Activated CD4-positive, alpha-beta memory T cell treated with anti-CD3 and anti-CD28 coated beads, Interleukin-2, amount 10 ng/mL, durations not matched to agents 7 days and 5 days (primary cell): ENCODE measurements at places on chromosomes 3 and 15. TPM values are rescaled to one million over a fixed set of nuclear protein-coding genes. Genes with fewer than 3 reads are reported as not detected.

- DNase-seq = no peak
Measured at GRCh38 chr3:171454041-171454440, 6.2 kb downstream of the TNIK start.

INSYN1 gene
- total RNA-seq = not detected

GABRR3 gene
- total RNA-seq = not detected

- no peak for DNase-seq
Measured at GRCh38 chr15:37138591-37139215, 38.4 kb upstream of the MEIS2 start.

DNA sequence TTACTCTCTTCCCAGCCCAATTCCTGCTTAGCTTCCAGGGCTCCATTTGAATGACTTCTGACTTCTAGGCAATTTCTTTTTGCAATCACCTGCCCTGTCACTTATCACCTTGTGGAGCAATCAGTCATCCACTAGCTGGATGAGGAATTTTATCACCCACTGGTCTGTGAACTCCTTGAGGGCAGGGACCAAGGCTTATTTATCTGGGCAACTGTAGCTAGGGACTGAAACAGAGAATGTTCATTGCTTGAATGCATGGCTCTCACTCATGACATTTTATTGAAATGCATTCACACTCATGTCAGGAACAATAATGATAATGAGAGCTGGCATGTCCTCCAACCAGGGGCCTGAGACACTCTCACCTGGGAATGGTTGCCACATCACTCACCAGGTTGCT, 15.5 kb downstream of the TNFAIP8L3 start:
- DNase-seq = no peak

DAZL gene
- total RNA-seq = not detected

DNA sequence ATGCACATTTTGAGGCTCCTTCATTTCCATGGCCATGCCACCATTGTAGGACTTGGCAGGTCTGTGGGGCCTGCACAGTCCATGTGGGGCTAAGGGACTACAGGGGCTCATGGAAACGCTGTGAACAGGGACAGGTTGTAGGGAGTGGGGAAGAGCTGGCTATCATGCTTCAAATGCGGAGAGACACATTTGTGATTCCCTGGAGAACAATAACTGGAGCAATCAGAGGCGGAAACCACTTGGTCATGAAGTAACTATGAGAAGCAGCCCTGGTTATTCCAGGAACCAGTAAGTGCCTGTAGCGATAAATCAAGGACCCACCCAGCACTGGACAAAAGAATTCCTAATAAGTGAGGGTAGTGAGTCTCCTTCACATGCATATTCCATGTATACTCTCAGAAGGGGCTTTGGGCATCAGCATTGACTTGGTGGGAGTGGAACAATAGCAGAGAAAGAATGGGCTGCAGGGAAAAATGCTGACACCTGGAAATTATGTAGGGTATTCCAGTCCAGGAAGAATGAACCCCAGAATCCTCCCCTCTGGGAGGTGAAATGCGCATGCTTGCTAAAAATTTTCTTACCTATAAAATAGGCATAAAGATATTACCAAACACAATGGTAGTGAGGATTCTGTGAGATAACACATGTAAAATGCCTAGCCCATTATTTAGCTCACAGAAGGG, 251.4 kb upstream of the ROPN1 start:
- DNase-seq = no peak

- DNase-seq = no peak
Measured at GRCh38 chr3:48356419-48356818, 15.6 kb upstream of the FBXW12 start.

TGM5 gene
- total RNA-seq = 0.28 TPM

- DNase-seq = no peak
Measured at GRCh38 chr15:62085740-62086139, 19.0 kb downstream of the C2CD4A start.

DNA sequence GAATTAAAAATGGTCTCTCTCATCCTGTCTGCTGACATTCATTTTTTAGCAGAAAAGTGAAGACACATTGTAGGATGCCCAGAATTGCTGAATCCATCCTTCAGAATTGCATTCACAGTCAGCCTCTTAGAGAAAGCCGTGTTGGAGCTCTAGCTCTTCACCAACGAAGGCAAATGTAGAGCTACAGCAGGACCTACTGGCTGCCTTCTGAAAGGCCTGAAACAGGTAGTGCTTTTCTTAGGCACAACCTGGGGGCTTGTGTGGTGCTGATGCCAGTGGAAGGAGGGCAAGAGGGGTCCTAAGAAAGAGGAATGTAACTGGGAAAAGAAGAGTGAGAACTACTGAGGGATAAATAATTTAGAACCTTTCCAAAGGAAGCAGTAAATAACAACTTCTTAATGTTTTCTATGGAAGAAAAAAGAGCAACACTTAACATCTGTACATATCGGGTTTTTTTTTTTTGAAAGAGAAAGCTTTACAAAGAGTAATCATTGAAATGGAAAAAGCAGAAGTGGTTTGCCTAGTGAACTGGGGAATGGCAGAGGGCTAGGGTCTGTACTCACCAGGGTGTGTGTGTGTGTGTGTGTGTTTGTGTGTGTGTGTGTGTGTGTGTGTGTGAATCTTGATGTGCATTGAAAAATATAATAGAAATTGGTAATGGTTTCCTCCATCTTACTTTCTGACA, 297.8 kb downstream of the SATB1 start:
- no peak for DNase-seq

PLD1 gene
- 4.1 TPM for total RNA-seq

ASB14 gene
- total RNA-seq = not detected

GOLGA6B gene
- total RNA-seq = not detected

TRPM1 gene
- not detected for total RNA-seq

DNA sequence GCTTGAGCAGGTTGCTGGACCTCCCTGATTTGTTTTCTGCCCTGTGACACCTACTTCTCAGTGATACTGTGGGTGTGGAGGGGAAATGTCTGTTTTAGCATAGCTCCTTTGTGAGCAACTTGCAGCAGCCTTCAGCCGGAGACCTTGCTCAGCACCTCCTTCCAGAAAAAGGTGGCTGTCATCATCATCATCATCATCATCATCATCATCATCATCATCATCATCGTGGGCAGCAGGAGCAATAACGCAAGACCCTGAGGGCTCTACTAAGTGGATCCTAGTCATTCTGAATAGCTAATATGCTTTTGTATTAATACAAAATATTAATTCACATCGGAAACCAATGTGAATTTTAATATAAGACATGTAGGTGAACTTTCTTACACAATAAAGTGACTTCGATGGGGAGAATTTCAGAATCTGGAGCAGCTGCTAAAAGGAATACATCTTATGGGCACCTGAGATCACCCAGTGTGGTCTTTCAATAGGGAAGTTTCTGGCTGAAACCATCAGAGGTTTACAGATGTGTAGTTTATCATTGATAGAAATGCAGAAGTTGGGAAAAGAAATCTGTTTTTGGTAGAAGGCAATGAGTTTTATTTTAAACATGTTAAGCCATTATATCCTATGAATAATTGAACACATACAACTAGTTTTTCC, 8.6 kb downstream of the GABRR3 start:
- no peak for DNase-seq

DNA sequence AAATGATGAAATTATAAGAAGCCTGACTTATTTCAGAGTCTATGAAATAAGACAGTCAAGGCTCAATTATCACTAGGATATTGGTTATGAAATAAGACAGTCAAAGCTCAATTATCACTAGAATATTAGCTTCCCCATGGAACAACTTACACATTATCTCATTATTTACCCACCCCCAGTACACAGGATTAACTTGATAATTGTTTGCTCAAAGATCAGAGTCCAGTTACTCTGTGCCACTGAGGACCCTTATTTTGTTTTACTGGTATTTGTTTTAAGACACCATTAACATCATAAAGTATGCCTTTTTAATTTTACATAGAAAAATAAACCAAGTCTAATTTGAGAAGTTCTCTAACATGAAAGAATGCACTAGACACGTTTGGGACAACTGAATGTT, 225.4 kb downstream of the SI start:
- no peak for DNase-seq

- DNase-seq = no peak
Measured at GRCh38 chr3:167671878-167672427, 18.2 kb upstream of the WDR49 start.

DNA sequence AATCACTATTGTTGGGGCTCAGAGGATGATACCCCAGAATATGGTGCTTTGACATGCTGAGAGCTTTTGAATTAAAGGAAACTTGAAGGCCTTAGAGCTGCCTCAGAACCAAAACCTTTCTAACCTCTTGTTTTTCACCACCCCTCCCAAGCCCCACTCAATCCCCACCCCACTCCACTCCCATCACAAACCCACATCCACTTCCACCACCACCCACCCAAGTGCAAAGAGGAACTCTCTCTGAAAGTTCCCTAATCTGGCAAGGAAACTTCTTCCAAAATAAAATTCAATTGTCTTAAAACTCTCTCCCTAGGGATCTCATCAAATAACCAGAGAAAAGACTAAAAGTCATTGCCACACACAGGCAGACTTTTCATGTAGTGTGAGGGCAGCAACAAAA, 301.2 kb upstream of the ARHGEF26 start:
- no peak for DNase-seq

GRCh38 chr3:177320765-177321247, 123.5 kb upstream of the TBL1XR1 start:
- DNase-seq = no peak

GRCh38 chr3:14358426-14359211, 43.8 kb upstream of the SLC6A6 start:
- DNase-seq = no peak

DNA sequence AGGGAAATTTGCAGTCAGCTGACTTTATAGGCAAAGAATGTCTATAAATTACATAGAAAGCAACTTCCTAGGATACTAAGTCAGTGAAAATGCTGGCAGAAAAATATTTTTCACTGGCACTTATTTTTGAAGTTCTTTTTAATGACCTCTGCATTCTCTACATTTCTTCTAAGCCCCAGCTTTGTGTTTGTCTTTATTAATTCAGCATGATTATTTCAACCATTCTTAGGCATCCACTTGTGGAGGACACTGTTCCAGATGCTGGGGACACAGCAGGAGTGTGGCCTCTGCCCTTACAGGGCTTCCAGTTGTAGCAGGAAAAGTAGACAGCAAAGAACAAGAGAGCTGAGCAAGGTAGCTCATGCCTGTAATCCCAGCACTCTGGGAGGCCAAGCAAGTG, 15.0 kb downstream of the LRRK1 start:
- DNase-seq = no peak

MUSTN1 gene
- 4.4 TPM for total RNA-seq

- no peak for DNase-seq
Measured at GRCh38 chr15:82945326-82945725, 7.2 kb downstream of the HOMER2 start.

- DNase-seq = no peak
Measured at GRCh38 chr3:48412375-48413001, 17.4 kb downstream of the PLXNB1 start.

AKAP13 gene
- total RNA-seq = 170 TPM

- DNase-seq = no peak
Measured at GRCh38 chr3:156395961-156396710, 158.8 kb downstream of the SSR3 start.

GRCh38 chr3:150067561-150067960, 96.9 kb upstream of the PFN2 start:
- no peak for DNase-seq

GRCh38 chr3:151356794-151357462, 27.6 kb upstream of the P2RY13 start:
- DNase-seq = no peak

GRCh38 chr3:66145408-66145733, 75.4 kb upstream of the SLC25A26 start:
- no peak for DNase-seq
